H1 (cell line): ENCODE measurements at places on chromosomes 3 and 15. TPM values are rescaled to one million over a fixed set of nuclear protein-coding genes. Genes with fewer than 3 reads are reported as not detected.

DNA sequence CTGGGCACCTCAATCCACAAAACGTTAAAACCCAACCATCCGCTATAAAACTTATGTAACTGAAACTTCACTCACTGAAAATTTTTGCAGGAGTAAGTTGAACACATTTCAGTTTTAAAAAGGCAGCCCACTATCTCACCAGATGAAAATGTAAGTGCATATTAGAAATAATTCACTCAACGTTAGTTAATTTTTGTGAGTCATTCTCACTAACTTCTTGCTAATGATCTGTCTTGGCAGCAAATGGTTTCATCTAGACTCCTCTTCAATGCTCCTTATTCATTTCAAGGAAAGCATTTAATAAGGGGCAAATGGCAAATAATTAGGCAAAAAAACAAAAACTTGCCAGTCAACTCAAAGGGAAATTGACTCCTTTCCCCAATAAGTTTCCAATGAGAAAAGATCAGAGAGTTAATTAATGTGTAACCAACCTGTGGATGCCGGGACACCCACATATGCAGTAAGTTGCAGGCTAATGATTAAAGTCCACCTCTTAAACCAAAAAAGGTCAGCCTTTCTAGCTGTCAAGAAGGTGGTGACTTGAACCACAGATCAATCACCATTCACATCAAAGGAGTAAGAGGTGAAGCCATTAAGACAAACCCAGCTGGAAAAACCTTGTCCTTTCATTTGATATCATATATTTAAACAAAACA lies 22.9 kb upstream of the PRICKLE2 start:
- DNase-seq: no peak

The TRH gene
- polyA plus RNA-seq: 0.03 TPM in 1 of 2 replicates, not detected in the other

DNA sequence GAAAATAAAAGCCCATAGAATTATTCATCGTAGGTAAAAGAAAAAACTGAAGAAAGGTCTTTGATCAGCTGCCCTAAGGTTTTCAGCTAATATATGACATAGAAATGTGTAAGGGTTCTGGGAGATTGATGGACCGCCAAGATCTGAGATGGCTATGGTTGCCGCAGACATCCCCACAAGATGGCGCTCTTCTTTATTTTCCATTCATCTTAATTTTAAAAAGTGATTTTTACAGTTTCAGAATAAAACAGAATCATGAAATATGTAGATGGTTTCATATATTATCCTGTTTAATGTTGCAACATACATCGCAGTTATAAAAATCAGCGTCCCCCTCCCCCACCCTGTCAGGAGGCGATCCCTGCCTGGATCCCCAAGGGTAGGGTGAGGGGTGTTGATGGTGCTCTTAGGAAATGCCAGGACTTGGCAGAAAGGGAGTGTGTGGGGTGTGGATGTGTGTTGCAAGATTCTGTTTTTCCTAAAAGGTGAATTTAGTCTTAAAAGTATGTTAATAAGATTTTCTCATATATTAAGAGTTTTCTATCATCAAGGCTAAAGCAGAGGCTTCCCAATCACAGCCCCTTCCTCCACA lies 68.8 kb downstream of the ANXA2 start:
- no peak for DNase-seq

The SYNPR gene
- polyA plus RNA-seq: 0.39 and 0.46 TPM in 2 replicates

GRCh38 chr3:78912259-78912658 lies 855.5 kb downstream of the ROBO1 start:
- no peak for DNase-seq

The ANKRD34C gene
- polyA plus RNA-seq: 0.02 TPM in 1 of 2 replicates, not detected in the other

The C15orf62 gene
- 0.06 and 0.19 TPM in 2 replicates for polyA plus RNA-seq

DNA sequence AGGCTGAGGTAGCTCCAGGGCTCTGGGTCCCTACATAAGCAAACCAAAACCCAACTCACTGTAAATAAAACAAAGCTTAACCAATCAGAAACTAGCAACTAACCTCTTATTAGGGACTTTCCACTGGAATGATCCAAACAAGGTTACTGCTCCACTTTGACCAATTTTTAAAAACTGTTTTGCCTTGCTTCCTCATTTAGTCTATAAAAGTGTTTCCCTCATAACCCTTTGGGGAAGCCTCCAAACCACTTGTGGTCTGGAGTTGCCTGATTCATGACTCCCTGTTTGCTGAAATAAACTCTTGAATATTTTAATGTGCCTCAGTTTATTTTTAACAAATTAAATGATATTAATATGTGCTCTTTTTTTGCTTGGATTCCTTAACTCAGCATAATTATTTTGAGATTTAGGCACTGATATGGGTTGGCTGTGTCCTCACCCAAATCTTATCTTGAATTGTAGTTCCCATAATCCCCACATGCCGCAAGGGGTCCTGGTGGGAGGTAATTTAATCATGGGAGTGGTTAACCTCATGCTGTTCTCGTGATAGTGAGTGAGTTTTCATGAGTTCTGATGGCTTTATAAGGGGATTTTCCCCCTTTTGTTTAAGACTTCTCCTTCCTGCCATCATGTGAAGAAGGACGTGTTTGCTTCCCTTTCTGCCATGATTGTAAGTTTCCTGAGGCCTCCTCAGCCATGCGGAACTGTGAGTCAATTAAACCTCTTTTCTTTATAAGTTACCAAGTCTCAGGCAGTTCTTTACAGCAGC lies 90.6 kb downstream of the CD200R1L start:
- DNase-seq: no peak

DNA sequence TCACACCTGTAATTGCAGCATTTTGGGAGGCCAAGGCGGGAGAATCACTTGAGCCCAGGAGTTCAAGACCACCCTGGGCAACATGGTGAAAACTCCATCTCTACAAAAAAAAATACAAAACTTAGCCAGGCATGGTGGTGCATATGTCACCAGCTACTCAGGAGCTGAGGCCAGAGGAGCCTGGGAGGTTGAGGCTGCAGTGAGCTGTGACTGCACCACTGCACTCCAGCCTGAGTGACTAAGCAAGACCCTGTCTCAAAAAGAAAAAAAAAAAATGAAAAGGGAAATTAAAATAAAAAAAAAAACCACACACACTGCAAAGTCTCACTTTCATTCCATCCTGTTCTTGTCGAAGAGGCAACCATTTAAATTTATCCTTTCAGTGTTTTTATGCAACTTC lies 100.8 kb upstream of the PIAS1 start:
- DNase-seq: no peak

- no peak for DNase-seq
These were observed 82.2 kb downstream of the SCN11A start for GRCh38 chr3:38969317-38970235.

GRCh38 chr3:159634483-159634882 lies 354.2 kb upstream of the IL12A start:
- DNase-seq: no peak

DNA sequence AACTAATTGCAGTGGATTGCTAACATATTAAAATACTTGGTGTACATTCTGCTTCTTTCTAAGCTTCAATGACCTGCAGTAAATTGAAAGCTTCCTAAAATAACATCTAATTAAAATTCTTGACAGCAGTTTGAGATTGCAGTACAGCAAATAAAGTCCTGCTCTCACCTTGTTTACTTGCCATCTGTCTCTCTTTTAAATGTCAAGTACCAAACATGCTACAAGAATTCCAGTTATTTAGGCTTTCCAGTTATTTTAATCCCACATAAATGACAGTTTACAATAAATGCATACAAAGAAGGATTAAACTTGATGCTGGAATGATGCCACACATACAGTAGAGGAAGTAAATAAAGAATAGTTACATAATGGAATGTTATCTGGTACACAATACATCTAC lies 33.2 kb downstream of the CBLB start:
- DNase-seq: no peak

- DNase-seq: no peak
These were observed 342.1 kb upstream of the LRRC3B start for GRCh38 chr3:26280517-26280916.

DNA sequence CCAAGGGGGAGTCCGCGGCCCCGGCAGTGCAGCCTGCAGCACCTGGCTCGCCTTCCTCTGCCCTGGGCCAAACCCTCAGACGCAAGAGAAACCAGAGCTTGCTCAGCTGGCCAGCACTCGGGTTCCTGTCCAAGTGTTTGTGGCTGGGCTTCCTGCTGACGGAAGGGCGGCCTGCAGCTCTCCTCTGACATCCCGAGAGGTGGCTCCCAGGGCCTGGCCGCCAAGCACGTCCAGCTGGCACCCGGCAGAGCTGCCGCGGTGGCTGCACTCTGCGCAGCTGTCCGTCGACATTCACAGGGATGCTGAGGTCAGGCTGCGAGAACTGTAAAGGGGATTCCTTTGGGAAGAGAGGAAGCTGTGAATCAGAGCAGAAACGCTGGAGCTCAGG lies 85.6 kb downstream of the CPN2 start:
- DNase-seq: no peak

- DNase-seq: no peak
These were observed 62.4 kb upstream of the P3H2 start for GRCh38 chr3:190183121-190183520.

DNA sequence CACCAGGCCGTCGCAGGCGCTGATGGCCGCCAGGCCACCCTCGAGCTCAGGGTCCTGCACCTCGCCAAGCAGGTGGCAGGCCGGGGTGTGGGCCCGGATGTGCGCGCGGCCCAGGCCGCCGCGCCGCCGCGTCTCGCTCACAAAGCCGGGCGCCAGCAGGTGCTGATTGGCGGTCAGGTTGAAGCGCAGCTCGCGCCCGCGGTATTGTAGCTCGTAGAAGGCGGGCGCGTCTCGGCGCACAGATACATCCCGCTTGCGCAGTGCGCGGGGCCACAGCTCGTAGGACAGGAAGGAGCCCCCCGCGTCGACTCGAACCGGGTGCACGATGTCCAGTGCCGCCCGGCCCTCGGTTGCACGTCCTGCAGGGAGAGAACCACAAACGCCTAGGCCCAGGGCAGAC lies 11.1 kb downstream of the ADAMTS7 start:
- DNase-seq: no peak

GRCh38 chr15:42504631-42505030 lies 9.2 kb downstream of the SNAP23 start:
- DNase-seq: no peak

DNA sequence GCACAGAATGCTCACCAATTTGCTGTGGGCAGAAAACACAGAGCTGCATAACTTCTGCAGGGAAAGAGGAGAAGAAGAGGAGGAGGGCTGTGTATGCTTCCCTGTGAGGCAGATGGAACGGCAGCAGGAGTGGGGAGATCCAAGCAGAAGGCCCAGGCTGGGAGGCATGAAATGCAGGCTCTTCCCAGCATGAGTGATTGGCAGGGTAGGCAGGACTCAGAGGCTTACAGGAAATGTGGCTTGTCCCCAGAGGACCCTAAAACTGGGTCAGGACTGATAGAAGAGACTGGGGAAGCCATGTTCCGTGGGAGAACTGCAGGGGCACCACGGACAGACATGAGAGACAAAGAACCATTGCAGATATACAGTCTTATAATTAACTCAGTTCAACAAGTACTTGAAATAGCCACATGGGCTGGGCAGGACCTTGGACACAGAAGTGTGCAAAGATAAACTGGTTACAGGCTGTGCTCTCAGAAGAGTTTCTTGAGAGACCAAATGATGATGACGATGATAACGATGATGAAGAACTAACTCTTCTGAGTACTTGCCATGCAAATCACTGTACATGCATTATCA lies 286.9 kb downstream of the EPHB1 start:
- DNase-seq: no peak

- no peak for DNase-seq
These were observed 84.9 kb downstream of the TBC1D2B start for GRCh38 chr15:77992356-77993222.

The SERPINI2 gene
- not detected in 2 replicates for polyA plus RNA-seq

The PLS1 gene
- 10.6 and 18.7 TPM in 2 replicates for polyA plus RNA-seq

DNA sequence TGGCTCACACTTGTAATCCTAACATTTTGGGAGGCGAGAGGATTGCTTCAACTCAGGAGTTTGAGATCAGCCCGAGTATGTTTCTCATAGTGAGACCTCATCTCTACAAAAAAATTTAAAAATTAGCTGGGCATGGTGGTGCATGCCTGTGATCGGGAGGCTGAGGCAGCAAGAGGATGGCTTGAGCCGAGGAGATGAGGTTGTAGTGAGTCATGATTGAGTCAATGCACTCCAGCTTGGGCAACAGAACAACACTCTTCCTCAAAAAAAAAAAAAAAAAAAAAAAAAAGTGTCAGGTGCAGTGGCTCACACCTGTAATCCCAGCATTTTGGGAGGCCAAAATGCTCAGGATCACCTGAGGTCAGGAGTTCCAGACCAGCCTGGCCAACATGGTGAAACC lies 2.4 kb downstream of the RPL39L start:
- no peak for DNase-seq

The A4GNT gene
- polyA plus RNA-seq: not detected in 2 replicates

- no peak for DNase-seq
These were observed 83.1 kb downstream of the DNAJB8 start for GRCh38 chr3:128383316-128384235.

The CSPG5 gene
- 2.1 and 2.7 TPM in 2 replicates for polyA plus RNA-seq

The CNOT10 gene
- 23.9 and 39.9 TPM in 2 replicates for polyA plus RNA-seq

DNA sequence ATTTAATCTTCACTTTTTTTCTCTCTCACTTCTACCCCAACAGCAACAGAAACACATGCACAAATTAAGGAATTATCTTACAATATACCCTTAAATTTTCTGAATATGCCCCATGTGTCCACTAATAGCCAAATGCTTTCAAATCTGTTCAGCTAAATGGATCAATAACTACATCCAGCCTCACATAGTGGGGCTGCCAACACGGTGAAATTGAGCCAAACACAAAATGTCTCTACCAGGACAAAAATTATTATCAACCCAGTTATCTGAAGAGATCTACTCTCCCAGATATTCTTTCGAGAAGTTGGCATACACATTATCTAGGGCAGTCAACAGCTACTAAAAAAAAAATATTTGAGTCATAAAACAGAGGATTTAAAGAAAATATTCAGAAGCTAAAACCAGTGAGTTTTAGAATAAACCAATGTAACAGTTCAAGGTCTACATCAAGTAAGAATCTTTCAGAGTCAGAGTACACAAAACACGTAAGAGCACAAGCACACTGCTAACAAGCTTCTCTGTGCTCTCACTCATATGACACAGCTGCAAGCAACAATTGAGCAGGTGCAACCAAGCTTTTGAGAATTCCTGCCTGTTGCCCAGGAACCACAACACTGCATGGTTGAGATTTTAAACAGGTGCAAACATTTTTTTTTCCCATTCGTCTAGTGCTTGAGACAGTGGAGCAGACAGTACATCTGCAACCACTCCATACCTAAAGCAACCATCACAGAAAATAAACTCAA lies 247.7 kb downstream of the ZBTB20 start:
- DNase-seq: no peak

The CASR gene
- polyA plus RNA-seq: 0.28 and 0.36 TPM in 2 replicates

GRCh38 chr3:39485547-39485946 lies 18.1 kb downstream of the MOBP start:
- DNase-seq: no peak

The ASB14 gene
- polyA plus RNA-seq: not detected in 2 replicates

The TCAIM gene
- 5.8 and 6.9 TPM in 2 replicates for polyA plus RNA-seq

GRCh38 chr15:63013052-63013808 lies 29.3 kb upstream of the TPM1 start:
- DNase-seq: no peak

The NPAP1 gene
- polyA plus RNA-seq: 0.06 and 0.08 TPM in 2 replicates
